ENCODE measurements at places on chromosomes 7 and 10.

- DNase-seq, result no peak
Observed at GRCh38 chr10:89295597-89295996, 6.2 kb upstream of the IFIT2 start.

- no peak for DNase-seq
Observed at GRCh38 chr7:7786595-7786994, 68.2 kb upstream of the RPA3 start.

GRCh38 chr7:77887567-77887966 is 89.0 kb downstream of the PHTF2 start:
- DNase-seq, result no peak

DNA sequence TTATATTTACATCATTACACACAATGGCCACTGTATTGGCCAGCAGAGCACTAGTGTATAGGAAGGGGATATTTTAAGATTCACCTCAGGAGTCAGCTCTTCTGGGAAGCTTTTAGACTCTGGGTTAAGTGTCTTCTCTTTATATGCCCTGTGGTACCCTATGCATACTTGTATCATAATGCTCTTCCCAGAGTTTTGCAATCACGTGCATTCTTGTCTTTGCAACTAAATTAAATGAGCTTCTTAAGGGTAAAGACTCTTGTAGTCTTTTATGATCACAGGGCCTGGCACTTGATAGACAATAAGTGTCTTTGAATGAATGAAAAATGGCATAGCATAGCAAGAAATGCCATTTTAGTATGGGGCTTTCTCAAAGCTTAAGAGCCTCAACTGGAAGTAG is 35.4 kb upstream of the ARMS2 start:
- DNase-seq, result no peak

GRCh38 chr10:57807906-57808305 is 459.8 kb downstream of the IPMK start:
- DNase-seq, result no peak

Data from right renal pelvis (tissue), 4 donors.